ENCODE measurements at places on chromosomes 4 and X.

GRCh38 chrX:138917781-138918180 lies 206.3 kb upstream of the FGF13 start:
- DNase-seq: no peak

- no peak for DNase-seq
Measured at GRCh38 chrX:133090236-133090809, 6.6 kb downstream of the USP26 start.

DNA sequence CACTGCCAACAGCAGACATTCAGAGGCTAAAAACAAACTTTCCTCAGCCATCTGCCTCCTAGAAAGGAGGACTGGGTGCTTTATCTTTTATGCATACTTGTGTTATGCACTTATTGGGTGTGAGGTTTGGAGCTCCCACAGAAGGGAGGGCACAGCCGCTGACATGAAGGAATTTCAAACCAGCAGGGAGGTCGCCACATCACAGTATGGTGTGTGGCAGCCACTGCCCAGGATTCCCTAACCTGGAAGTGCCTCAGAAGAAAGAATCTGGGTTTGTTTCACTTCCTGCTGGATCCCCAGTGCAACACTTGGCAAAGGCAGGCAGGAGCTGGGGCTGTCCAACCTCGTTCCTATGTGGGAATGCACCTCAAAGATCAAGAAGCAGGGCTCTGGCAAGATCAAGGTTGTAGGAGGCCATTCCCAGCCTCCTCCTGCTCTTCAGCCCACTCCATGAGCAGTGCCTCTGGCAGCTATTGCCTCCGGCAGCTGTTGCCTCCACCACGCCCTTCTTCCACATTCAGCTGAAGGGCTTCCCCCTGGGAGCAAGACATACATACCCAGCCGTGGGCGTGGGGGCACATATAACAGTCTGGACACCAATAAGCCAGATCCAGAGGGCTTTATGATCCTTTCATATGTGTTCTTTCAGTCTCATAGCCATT lies 109.0 kb upstream of the MAMLD1 start:
- DNase-seq: no peak

GRCh38 chrX:132463411-132463810 lies 25.4 kb downstream of the MBNL3 start:
- no peak for DNase-seq

DNA sequence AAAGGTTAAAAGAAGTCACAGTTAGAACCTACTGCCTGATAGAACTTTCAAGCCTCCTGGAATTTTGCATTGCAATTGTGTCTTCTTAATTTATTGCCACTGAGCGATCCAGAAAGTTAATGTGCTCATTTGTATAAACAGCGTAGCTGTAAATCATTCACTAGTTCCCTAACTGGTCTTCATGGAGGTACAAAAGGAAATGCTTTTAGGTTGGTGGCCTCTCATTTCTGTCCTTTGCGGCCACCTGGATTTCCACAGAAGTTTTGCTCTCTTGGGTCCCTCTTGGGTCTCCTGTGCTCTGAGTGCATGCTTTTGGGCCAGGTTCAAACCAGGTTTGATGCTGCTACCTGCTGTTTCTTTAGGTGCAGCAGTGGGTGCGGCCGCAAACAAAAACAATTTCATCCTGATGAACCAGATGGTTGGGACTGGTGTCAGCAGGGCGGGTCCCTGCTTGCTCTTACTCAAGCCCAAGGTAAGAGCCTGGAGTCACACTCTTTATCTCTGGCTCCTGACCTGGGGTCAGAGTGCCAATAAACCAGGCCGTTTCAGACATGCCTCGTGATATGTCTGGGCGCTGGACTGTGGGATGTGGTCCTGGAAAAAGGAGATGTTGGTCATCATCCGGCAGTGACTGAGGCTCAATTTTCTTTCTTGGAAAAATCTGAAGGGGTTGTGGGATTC lies 270.1 kb downstream of the PTTG2 start:
- DNase-seq: no peak

DNA sequence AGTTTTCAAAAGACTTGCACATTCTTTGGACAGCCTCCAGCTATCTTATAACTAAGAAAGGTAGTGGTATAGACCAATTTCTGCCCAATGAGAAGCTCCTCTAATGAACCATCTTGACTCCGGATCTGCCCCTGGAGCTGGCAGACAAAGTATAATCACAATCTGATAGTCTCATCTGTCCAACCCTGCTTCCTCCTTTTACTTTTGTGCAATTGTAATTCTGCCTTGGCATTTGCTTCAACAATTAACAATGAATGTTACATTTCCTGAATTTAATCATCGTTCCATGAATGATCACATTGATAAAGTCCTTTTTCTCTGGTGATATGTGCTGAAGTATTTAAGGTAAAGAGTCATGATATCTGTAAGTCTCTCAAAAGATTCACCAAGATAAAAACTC lies 27.8 kb downstream of the FRYL start:
- DNase-seq: no peak

DNA sequence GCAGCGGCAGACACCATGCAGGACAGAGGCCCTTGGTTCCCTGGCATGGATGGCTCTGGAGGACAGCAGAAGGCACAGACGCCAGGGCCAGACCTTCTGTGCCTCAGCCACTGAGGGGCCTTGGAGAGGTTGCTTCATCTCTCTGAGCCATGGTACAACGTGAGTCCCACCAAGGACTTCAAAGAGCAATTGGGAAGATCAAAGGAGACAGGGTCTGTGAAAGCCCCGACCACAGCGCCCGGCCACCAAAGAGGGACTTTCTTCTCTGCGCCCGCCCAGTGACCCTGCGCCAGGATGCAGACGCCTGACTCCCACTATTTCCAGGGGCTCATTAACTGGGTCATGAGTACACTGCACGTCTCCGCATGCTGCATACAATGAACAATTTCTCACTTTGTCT lies 174.0 kb downstream of the AFAP1 start:
- DNase-seq: no peak

DNA sequence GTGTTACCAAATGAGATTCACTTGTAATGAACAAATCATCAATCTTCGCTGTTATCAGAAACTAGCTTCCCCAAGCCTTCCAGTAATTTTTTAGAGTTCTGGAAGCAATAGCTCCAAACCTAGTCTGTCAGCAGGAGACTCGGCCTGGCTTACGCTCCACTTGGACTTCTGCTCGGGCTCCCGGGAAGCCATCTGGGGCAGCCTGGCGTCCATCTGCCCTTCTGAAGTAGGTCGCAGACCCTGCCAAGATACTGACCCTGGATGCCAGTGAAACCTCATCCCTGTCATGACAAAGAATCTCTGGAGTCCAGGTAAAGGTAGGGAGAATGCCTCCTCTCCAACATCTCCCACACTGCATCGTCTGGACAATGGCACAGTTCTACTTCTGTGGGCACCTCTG lies 493.8 kb upstream of the ZFP42 start:
- no peak for DNase-seq

DNA sequence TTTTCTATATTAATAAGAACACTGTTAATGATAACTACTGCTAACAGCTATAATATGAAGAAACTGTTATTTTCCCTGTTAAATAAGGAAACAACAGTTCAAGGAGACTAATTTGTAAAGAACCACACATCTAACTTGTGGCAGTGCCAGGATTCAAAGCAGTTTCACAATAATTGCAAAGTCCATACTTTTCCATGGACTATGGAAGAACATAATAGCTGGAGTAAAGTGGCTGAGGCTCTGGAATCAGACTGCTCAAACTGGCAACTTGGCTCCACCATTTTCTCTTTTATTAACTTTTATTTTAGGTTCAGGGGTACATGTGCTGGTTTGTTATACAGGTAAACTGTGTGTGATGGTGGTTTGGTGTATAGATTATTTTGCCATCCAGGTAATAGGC lies 393.7 kb upstream of the CPEB2 start:
- no peak for DNase-seq

GRCh38 chrX:44918722-44919121 lies 45.7 kb downstream of the KDM6A start:
- no peak for DNase-seq

DNA sequence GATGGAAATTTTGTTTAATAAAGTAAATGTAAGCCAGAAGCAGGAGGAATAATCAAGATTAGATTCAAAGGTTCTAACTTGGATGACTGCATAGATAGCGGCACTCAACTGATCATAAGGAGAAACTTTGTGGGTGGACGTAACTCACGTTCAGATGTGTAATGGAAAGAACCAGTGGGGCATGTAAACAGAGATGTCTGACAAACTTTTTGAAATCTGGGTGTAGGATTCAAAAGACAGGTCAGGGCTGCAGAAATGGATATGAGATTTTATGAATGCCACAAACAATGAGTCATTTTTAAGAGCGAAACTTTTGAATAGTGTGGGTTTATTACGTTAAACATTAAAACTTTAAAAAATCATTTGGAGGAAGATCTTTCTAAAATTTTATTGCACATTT lies 375.6 kb downstream of the GBA3 start:
- no peak for DNase-seq

- DNase-seq: no peak
Measured at GRCh38 chrX:141341743-141342142, 99.4 kb upstream of the SPANXC start.

DNA sequence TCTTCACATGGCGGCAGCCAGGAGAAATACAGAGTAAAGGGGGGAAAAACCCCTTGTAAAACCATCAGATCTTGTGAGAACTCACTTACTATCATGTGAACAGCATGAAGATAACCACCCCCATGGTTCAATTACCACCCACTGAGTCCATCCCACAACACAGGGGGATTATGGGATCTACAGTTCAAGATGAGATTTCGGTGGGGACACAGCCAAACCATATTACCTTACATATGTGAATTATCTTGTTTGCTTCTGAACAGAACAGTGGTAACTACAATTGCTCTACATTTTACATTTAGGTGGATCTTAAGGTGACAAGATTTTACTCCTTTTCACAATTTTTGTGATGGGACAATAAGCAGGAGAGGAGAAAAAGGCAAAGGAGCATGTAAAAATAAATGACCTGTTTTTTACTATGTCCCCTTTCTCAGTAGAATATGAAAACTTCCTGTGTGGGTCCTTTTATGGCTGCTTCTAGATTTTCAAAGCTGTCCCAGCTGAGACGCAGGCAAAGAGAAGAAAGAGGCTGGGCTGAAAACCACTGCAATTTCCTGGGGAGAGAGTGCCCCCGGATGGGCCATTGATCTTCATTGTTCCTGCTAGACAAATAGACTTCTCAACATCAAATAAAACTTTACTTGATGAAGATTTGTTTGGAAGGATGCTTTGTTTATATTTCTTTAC lies 45.9 kb upstream of the PGM2 start:
- DNase-seq: peak; percentile 26

- DNase-seq: no peak
Measured at GRCh38 chrX:80246271-80246670, 174.0 kb upstream of the TENT5D start.

DNA sequence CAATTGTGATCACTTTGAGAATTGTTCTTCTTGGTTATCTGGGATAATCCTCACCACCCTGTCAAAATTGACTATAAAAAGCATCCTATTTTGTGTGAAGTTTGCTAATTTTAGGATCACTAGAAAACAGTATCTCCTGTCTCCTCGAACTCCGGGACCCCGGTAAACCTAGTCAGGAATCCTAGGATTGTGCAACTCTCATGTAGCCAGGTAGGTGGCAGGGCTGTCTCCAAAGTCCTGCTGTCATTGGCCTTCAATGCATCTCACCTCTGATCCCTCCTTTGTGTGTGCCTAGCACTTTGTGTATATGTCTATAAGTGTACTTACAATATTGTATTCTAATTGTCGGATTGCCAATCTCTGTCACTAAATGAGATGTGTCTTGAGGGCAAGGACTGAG lies 1564.8 kb downstream of the RPA4 start:
- no peak for DNase-seq

- no peak for DNase-seq
Measured at GRCh38 chrX:19479458-19479857, 35.9 kb downstream of the MAP3K15 start.

DNA sequence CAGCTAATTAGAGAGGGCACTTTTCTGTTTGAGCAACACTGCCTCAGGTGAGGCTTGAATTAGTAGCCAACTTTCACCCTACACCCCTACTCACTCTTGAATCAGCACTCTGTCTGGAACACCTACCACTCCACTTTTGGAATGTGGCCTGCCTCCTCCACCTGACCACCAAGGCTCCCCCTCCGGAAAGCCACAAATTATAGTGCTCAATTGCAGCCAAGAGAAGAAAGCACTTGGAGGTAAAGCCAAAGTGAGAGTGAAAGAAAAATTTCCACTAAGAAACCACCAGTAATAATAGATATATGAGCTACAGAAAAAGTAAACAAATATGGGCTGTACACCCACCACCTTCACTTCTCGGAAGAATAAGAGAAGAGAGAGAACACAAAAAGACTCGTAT lies 41.1 kb downstream of the PPP3CA start:
- DNase-seq: no peak

- no peak for DNase-seq
Measured at GRCh38 chr4:10081218-10081606, 35.4 kb downstream of the WDR1 start.

DNA sequence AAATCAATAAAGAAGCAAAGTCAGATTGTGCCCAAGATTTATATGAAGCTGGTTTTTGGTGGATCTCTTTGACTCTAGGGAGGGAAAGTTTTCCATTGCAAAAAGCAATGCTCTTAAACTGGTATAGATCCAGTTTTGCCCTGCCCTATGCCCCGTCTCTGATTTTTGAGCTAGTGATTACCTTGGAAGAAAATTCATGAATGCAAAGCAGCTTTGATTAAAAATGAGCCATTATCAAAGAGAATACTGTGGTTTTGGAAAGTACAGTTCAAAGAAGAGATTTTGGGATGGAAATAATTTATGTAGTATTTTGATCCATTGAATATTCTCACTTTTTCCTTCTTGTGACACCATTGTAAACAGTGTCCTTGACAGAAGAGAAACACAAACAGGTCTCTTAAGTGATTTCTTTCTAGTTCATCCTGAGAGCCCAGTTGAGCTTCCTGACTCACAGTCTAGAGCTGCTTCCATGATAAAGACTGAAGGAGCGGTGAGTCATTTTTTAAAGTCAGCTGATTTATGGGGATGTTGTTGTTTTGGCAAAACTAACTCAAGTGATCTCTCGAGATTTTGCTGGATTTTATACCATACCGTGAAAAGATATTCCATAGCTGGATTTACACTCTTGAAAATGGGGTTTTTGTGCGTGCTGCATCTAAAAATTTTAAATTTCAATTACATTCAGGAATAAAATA lies 76.7 kb downstream of the AFF1 start:
- DNase-seq: no peak

All from globus pallidus (tissue), 1 donor.